ENCODE measurements at places on chromosomes 5 and 9.

- no peak for DNase-seq
Observed at GRCh38 chr5:32331217-32331934, 18.6 kb upstream of the MTMR12 start.

DNA sequence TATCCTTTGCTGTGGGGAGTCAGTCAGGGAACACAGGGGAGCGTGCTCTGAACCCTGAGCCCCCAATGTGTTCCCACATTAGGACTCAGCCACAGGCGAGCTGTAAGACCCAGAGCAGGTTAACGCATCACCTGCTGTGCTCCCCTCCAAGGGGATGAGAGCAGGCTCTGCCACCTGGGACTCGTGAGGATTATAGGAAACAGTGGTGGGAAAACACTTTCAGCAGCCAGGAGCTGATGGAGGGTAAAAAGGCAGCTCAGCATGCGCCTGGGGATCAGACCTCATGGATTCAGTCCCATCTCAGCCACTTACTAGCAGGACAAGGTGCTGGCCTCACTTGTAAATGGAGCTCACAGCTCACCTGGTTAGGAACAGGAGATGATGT, 9.2 kb downstream of the JADE2 start:
- no peak for DNase-seq

- DNase-seq = no peak
Observed at GRCh38 chr5:174849426-174849825, 125.0 kb downstream of the MSX2 start.

GRCh38 chr9:109319626-109320241, 1.1 kb downstream of the EPB41L4B start:
- DNase-seq = no peak

- DNase-seq = no peak
Observed at GRCh38 chr9:8659108-8659507, 859.5 kb upstream of the DMAC1 start.

DNA sequence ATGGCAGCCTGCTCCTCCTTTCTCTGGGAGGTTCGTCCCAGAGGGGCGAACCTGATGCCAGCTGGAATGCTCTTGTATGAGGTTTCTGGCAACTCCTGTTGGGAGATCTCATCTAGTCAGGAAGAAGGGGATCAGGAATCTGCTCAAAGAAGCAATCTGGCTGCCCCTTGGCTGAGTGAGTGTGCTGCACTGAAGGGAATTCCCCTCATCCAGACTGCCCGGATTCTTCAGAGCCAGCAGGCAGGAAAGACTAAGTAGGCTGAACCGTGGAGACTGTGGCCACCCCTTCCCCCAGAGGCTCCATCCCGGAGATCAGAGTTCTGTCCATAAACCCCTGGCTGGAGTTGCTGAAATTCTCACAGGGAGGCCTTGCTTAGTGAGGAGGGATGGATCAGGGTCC, 476.0 kb downstream of the CSNK1G3 start:
- no peak for DNase-seq

GRCh38 chr9:114284316-114285060, 38.4 kb upstream of the ORM1 start:
- DNase-seq = no peak

DNA sequence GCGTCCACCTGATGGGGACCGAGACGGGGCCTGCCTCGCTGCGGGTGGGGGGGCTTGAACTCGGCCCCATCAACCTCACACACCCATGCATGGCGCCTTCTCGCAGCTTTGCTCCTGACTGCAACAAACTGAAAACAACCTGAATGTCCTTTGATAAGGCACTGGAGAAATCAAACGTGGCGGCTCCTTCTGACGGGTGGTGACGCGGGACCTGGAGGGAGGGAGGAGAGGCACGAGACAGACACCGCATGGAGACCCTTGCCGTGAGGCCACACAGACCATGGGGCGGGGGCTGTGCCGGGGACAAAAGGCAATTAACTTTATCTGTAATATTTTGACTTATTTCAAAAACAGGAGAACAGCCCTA, 48.6 kb downstream of the NACC2 start:
- no peak for DNase-seq

DNA sequence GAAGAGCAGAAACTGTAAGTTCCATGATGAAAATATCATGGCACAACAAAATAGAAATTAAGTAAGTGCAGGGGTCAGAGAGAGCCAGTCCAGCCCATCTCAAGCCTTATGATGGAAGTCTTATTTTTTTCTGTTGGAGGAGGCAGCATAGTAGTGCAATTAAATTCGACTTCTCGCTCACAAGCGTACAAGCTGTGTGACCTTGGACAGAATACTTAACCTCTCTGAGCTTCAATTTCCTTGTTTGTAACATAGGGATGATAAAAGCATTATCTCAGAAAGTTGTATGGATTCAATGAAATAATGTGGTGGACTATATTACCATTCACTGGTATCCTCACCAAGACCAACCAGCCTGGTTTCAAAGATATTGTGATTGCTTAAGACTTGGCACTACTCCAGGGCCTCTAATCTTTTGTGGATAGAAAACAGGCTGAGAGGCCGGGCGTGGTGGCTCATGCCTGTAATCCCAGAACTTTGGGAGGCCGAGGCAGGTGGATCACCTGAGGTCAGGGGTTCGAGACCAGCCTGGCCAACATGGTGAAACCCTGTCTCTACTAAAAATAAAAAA, 26.8 kb upstream of the MVB12B start:
- DNase-seq = no peak

- no peak for DNase-seq
Observed at GRCh38 chr5:75031366-75031765, 21.0 kb downstream of the GCNT4 start.

DNA sequence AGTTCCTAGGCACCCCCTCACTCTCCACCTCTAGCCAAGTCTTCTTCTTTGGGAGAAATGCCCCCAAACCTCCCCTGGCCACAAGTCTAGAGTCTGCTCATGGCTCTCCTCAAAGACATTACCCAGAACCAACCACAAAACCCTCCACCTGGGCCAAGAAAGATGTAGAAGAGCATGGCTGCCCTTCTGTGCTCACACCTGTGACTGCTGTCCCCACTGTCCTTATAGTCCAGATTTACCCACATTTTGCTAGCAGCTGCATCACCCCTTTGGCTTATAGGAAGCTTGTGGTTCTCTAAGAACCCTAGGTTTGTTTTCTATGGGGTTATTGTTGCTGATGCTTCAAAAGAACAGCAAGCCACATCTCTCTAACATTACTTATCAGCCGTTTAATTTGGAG, 6.1 kb upstream of the GABBR2 start:
- DNase-seq = no peak

- no peak for DNase-seq
Observed at GRCh38 chr5:82097-82496, 9.9 kb upstream of the PLEKHG4B start.

DNA sequence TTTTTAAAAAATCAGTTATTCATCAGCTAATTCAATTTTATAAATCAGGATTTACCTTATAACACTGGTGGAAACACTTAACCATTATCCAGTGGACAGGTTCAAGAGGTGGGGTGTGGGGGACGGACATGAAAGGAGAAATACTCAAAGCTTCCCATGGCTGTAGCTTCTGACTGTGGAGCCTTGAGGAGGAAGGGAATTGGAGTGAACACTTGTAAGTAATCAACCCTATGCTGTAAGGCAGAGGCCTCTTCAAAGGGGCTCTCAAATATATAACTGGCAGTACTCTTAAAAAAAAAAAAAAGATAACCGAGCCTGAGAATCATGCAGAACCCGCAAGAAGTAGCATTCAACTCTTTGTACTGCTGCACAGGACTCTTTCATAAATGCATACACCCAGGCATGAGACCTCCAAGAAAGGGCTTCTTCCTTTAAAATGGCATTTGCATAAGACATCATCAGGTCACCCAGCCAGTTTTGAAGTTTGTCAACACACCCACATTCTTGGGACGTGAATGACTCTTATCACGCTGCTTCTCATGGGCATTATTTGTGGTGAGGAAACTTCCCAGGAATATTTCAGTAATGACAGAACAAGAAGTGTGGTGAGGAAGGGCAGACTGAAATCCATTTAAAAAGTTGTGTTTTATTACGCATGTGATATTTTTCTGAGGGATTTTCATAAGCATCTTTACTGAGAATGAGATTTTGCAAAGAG, 8.1 kb downstream of the OSMR start:
- DNase-seq = no peak

DNA sequence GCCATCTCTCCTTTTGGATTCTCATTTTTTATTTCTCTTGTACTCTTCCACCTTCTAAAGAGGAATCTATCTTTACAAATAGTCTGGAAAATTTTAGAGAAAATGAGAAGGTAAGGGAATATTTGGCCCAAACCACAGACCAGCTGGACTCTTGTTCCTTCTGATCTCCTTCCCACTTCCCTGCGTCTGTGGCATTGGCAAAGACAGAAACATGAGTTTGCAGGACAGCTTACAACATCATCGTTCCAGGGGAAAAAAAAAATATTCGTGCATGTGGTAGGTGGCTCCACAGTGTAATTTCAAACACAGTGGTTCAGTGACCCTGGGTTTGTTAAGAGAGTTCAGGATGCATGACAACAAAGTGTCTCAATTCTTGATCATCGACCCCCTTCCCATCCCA, 755.0 kb downstream of the DNAH5 start:
- DNase-seq = no peak

GRCh38 chr9:7058473-7058872, 300.7 kb downstream of the KDM4C start:
- no peak for DNase-seq

DNA sequence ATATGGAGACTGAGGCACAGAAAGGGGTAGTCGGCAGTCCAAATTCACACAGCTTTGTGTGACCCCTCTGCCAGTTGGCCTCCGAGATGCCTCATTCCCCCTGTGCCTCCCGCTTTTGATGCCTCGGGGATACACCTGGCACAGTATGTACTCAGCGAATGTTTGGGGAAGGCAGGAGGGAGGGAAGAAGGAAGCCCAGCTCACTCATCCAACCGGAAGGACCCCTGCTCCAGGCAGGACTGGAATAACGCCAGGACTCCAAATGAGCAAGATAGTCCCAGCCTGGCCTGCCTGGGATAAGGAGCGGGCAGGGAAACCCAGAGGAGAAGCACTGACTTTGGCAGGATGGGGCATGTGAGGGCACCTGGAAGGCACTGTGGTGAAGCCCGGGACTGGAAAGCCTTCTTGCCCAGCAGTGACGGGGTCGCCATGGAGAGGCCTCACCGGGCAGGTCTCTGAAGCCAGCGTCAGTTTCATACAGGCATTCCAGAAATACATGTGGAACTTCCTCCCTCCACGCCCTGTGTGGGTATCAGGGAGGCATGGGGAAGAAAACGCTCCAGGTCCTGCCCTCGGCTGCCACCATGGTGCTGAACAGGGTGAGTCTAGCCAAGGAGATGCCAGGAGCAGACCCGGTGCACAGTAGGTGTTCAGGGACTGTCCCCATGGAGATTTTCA, 20.3 kb downstream of the LMX1B start:
- no peak for DNase-seq

DNA sequence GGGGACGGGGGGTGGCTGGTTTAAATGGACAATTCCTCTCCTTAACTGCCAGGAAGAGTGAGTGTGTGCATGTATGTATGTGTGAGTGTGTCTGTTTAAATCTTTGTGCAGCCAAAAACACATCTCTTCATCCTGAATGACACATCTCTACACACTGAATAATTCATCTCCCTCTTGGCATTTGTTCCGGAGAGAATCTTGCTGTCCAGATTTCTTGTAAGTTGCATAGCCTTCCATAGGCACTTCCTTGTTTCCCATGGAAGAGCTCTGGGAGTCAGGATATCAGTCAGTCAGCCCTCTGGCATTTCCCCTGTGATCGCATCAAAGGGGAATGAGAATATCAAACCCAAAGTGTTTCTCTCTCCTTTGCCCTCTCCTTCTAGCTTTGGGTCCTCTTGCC, 74.7 kb downstream of the WWC1 start:
- no peak for DNase-seq

- no peak for DNase-seq
Observed at GRCh38 chr9:94899464-94900221, 173.1 kb downstream of the AOPEP start.

DNA sequence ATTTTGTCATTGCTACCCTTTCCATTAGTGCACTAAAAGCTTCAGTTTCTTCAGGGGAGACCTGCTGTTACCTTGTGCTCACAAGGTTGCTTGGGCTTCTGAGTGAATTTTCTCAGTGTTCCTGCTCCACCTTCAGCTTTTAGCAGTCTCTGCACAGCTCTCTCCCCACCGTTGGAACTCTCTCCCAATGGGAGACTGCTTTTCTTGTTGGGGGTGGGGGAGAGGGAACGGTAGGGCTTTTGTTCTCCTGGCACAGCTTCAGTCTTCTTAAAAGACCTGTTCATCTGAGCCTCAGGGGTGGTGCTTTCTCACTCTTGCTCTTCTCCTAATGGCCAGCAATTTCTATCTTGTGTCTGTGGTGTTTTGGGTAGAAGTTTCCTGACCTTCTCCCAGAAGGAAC, 915.7 kb downstream of the EFNA5 start:
- no peak for DNase-seq

DNA sequence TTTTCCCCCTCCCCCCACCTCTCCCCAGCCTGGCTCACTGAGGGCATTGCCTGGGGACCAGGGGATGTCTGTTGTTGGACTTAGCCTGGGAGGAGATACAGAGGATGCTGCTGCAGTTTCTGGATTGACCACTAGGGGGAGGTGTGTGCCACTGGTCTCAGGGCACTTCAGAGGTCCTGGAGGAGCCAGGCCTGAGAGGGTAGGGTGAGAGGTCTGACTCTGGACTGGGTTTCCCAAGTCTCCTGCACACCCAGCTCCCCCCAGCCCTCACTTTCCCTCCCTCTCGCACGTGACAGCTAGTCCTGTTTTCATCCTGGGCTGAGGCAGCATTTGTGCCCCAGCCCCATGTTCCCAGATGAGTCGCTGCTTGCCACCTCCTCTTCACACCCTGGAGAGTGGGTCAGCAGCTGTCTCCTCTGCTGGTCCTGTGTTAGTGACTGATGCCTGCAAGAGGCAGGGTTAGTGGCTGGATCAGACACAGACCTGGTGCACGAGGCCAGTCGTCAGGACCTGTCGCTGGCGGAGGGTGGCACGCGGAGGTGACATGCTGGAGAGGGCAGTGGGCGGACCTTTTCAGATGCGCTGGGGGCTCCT, 4.4 kb downstream of the IL3 start:
- DNase-seq = peak; percentile 82

- DNase-seq = no peak
Observed at GRCh38 chr5:144060598-144060997, 109.9 kb downstream of the YIPF5 start.

GRCh38 chr9:105330201-105330600, 85.8 kb downstream of the SLC44A1 start:
- no peak for DNase-seq
